ENCODE measurements at places on chromosomes 16 and 17.
A peak's percentile ranks its signal among the peaks of the same experiment; 100 is the strongest.

GRCh38 chr17:59746849-59747445 is 39.5 kb downstream of the VMP1 start:
- peak; percentile 52 for DNase-seq

DNA sequence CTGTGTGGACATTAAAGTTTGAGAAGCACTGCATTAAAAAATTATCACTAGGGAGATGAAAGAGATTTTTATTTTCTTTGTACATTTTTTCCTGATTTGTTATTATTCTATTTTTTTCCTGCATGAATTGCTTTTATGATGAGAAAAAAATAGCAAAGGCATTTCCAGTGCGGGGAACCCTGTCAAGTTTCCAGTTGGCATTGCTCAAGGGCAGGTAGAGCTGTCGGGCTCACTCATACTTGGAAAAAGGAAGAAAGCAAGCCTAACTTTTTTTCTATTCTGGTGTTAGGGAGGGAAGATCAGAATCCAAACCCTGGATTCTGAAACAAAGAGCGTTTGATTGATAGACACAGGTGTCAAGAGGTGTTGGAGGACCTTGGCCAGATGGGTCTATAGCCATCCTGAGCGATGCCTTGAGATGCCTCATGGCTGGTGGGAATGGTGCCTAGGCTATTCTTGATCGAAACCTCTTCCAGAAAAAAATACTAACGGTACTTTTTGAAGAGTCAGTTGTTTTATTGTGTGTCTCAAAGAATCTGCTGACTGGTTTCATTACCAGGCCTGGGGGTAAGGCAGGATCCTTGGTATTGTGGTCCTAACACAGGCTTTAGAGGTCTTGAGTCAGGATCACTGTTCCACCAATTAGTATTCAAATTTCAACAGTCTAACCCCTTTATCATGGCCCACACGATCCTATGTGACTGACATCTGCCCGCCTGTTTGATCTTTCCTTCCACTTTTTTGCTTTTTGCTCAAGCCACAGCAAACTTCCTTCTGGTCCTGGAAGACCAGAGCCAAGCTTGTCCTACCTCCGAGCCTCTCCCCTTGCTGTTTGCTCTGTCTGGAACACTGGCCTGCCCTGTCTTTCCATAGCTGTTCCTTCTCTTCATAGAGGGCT is 20.1 kb downstream of the SNX29 start:
- DNase-seq: no peak

DNA sequence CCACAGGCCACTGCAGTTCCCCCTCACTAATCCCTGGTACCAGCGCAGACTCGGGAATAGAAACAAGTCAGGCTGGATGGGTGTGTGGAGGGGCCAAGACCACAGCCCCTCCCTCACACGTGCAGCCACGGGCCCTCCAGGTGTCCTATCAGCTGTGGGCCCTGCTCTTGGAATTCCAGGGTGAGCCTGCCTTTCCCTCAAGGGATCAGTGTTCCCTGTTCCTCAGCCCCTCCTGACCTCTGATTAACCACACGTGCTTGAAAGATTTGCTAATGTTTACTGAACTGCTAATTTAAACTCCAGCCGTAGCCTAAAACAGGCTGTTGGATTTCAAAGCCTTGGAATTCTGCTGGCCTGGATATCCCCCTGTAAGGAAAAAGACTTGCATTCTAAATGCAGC is 146.4 kb downstream of the SOCS1 start:
- DNase-seq: no peak

- DNase-seq: no peak
Observed at GRCh38 chr17:61816538-61816937, 46.8 kb downstream of the BRIP1 start.

DNA sequence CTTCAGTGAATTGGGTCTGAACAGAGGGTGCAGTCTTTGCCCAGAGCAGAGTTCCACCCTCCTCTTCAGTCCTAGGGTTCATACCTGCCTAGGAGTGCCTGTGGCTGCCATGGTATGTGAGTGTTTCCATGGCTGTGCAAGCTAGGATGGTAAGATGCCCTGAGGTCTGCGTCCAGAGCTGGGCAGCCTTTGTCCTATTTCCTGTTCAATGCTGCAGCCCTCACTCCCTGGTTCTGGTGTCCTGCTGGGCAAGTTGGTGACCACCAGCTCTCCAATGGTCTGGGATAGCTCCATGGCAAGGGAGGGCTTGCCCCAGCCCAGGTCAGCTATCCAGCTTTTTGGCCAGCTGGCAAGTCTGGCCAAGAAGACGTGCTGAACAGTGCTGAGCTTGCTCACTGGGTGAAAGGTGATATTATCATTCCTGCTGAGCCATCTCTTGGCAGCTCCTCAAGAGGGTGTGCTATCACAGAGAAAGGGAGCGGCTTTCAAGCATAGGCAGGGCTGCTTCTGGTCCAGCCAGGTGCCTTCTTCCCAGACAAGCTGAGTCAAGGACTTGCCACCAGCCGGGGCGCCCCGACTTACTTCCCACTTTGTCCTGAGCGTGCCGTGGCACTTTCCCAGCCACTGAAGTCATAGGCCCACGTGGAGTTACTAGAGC is 13.0 kb upstream of the NFATC3 start:
- DNase-seq: no peak

DNA sequence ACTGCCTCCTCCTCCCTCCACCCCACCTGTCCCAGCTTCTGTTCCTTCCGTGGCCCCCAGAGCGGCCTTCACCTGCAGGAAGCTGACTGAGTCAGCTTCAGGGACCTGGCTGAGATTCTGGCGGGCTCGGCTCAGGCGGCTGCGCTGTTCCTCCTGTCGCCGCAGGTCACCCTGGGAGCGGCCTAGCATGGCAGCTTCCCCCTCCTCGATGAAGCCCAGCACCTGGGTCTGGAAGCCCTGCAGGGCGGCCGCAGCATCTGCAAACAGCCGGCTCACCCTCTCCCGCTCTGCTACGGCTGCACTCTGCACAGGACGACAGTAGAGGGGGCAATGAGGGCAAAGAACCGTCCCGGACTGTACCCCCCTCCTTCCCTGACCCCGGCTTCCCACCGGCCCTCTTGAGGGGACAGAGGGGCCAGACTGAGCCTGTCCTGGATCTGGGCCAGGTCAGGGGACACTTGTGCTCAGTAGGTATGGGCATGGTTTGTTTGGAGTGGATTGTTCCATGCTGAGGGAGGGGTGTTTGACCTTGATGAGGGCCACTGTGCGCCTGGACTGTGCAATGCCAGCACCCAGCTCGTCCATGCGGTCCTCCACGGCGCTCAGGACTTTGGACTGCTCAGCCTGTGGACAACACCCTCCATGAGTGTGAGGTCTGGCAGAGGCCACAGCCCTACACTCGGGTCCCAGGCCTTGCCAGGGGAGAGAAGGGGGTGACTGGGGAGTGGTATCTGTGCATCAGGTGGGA is 2.0 kb downstream of the TRIM47 start:
- peak; percentile 69 for DNase-seq

DNA sequence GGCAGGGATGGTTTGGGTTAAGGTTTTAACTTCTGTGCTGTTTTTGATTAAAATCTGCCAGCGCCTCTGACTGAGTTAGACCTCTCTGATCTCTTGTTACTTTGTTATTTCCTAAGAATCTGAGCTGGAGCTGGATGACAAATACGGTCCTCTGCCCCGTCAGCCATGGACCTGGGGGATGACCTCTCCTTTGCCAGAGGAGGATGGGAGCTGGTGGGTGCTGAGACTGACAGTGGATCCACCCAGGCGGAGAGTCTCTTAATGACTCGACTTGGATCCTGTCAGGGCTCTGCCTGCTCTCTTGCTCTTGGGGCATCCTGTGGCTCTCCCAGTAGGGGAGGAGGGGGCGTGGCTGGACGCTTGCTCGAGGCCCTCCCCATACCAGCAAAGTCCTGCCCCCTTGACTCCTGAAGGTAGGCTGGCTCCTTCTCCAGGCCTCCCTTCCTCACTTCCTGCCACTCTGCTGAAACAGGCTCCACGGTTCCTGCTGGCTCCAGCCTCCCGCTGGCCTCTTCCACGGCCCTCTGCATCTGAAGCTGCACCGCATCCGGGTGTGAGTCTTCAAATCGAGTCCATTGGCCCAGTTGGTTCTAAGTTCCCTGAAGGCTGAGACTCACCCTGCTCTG is 24.8 kb upstream of the MAP3K14 start:
- DNase-seq: no peak

DNA sequence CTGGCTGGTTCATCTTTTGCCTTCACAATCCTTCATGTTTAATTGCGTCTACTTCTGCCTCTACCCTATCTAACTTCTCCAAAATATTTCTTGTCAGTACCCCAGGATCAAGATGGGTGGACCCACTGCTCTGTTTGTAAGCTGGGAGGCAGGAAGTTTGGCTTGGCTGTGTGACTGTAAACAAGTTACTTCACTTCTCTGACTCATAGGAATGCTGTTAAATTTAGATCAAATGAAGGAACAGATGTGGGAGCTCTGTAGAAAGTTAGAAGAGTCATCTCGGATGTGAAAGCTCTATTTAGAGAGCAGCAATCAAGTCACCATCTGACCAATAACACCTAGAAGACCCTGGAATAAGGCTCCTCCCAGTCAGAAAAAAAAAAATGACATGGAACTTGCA is 55.2 kb upstream of the MRTFB start:
- peak; percentile 27 for DNase-seq

GRCh38 chr16:8936421-8936820 is 27.3 kb downstream of the USP7 start:
- DNase-seq: peak; percentile 81

- no peak for DNase-seq
Observed at GRCh38 chr16:78522327-78522726, 422.9 kb downstream of the WWOX start.

DNA sequence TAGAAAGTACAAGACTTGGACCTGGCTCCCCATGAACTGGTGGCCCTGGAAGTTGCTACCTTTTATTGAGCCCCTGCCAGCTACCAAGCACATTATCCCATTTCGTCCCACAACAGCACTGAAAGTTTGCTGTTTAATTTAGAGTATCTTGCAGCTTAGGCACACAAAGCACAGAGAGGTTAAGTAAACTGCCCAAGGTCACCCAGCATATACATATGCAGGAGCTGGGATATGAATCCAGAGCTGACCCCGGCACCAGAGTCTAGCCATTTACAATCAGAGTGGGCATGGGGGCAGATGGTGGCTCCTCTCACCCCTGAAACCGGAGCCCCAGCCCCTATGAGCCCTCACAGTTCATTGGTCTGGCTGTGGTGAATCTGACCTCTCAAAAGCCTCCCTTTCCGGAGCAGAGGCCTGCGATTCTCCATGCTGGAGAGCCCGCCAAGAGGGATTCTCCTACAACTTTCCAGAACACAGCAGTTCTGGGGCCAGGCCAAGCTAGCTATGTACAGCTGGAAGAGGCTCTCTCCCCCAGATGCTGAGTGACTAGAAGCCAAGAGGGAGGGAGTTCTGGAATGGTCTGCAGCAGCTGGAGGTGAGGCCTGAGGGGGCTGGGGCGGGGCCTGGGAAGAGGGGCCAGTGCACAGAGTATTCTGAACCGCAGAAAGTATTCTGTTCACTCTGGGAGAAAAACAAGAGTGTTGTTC is 58.3 kb downstream of the SREBF1 start:
- no peak for DNase-seq

- no peak for DNase-seq
Observed at GRCh38 chr16:87764600-87765472, 950 bp downstream of the KLHDC4 start.

- DNase-seq: no peak
Observed at GRCh38 chr17:58268774-58269556, 11.8 kb downstream of the MPO start.

- peak; percentile 53 for DNase-seq
Observed at GRCh38 chr16:55703003-55704001, 47.5 kb downstream of the SLC6A2 start.

DNA sequence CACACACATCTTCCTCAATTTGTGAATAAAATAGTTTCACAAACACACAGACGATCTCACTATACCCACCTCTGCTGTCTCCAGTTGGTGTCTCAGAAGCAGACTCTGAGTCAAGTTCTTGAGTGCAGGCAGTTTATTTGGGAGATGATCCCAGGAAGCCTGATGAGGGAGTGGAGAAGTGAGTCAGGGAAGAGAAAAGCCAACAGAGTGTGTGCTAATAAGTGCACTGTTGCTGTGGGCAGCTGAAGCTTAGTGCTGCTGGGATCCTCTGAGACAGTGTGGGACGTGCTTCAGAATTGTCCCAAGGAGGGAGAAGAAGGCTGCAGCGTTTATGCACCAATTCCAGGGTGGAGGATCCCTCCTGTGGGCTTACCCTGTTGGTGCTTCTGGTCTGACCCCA is 423.2 kb upstream of the C16orf82 start:
- DNase-seq: no peak

DNA sequence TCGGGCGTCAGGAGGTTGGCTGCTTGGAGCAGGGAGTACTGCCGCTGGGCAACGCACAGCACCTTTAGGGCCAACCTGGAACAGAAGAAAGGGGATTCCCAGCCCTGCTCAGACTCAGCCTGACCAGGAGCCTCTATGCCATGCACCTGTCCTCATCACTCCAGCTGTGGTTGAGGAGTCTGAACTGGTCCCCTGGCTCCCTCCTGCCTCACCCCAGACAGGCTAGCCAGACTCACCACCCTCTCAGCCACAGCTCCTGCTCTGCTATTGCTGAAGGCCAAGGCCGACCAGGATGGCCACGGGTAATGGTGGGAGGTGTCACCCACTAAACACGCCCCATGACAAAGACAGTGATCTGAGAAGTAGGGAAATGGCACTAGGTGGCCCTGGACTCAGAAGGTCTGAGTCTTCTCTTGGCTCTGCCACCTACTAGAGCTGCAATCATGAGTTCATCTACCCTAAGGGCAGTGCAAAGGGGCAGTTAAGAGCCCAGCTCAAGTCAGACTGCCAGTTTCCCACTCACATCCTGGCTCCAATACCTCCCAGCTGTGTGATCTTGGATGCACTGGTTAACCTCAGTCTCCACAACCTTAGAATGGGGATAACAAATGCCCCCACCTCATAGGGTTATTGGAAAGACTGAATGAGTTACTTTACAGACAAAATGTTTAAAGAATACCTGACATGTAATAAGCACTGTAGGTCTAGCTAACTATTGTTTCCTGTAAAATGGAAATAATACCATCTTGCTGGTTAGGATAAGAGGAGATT is 13.8 kb upstream of the GFAP start:
- DNase-seq: no peak

DNA sequence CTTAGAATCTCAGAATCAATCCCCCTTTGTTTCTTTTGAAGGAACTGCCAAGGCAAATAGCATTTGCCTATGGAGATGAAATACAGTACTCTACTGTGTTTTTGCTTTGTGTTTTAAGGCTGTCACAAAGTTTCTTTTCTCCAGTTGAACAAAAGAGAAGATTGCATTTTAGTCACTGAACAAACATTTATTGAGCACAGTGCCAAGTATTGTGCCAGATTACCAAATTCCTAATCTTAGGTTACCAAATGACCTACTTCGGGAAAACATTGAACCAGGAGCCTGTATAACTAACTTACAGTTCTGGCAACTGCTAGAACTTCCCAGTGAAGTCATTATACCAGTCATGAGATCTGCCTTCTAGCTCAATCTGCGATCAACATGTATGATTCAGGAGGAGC is 3.0 kb upstream of the UBB start:
- no peak for DNase-seq
